AG09309 (cell line): ENCODE measurements at places on chromosomes 3 and 15.

DNA sequence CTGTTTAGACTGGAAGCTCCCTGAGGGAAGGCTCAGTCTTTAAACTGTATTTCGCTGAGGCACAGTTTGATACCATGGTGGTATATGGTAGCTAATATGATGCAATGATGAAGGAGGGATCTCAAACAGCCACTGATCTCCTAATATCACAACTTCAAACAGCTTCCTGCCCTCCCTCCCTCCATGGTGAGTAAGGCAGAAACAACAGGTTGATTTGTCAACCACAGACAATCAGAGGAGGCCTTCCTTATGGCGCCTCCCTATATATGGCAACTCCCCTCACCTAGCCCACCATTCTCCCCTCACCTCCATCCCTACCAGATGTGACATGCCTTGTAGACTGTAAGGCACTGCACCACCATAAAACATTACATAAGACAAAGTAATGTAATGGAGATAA lies 316.5 kb upstream of the ICE2 start:
- no peak for DNase-seq

DNA sequence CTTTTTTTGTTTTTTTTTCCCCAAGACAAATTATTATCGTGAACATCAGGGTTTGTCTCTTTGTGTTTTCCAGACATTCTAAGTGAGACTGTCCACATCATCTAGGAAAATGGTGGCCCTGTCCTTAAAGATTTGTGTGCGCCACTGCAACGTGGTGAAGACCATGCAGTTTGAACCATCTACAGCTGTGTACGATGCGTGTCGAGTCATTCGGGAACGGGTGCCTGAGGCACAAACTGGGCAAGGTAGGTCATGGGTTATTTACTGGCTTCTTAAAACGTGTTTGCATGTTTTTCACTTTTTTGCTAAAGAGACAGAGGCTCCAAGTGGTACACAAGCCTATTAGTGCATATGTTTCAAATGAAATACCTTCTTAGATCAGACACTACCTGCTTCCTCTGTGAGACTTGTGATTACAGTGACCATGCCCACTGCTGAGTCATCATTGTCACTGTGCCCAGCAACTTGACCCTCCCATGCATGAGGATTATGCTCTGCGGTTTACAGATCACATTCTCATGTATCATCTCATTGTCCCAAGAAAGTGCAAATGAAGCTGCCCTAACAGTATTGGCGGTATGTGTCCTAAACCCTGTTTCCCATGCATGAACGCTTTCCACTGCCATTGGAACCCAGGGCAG lies 395.2 kb upstream of the TPM1 start:
- DNase-seq, result no peak

DNA sequence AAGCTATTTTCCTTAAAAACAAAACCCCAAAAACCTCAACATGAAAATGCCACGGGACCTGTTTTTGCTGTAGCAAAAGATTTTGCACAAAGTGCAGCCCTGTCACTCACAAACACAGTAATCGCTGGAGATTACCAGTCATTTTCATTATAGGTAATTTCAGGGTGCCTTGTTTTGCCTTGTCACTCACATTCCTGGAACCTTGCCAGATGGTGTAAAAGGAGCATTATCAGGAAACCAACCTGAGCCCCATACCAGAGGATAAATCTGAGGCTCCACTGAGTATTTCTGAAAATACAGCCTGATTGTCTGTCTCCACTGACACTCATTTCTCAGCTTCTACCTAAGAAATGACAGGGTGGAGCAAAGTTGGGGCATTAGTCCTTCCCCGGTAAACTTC lies 791.3 kb upstream of the LMCD1 start:
- DNase-seq, result no peak

- no peak for DNase-seq
These were observed 297.4 kb upstream of the EPHA3 start for GRCh38 chr3:88809993-88810392.

DNA sequence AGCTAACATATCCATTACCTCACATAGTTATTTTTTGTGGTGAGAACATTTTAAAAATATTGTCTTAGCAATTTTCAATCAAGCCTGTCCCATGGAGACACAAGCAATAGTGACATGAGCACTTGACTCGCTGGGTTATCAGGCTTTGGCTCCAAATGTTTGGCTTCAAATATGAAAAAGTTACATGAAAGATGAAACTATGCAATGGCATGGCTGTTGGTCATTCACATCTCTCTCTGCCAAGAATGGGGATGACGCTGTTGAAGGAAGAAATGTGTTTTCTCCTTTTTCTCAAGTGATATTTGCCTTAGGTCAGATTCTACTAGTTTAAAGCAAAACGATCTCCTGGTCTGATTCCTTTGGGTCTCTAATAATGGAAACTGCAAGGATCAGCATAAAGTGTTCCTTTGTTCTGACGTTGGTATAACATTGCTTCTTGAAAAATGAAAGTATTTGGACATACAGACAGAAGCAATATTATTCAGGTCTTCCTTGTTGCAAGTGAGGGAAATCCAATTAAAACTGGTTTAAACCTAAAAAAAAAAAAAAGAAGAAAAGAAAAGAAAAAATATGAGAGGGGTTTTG lies 71.2 kb downstream of the SSUH2 start:
- DNase-seq, result no peak

- DNase-seq, result no peak
These were observed 87.9 kb upstream of the LINGO1 start for GRCh38 chr15:77720655-77721054.

GRCh38 chr15:64249883-64250575 lies 87.2 kb upstream of the PPIB start:
- peak; percentile 5 for DNase-seq

GRCh38 chr3:181637056-181637455 lies 74.7 kb upstream of the SOX2 start:
- no peak for DNase-seq
